ENCODE measurements at places on chromosomes 13 and 19.

DNA sequence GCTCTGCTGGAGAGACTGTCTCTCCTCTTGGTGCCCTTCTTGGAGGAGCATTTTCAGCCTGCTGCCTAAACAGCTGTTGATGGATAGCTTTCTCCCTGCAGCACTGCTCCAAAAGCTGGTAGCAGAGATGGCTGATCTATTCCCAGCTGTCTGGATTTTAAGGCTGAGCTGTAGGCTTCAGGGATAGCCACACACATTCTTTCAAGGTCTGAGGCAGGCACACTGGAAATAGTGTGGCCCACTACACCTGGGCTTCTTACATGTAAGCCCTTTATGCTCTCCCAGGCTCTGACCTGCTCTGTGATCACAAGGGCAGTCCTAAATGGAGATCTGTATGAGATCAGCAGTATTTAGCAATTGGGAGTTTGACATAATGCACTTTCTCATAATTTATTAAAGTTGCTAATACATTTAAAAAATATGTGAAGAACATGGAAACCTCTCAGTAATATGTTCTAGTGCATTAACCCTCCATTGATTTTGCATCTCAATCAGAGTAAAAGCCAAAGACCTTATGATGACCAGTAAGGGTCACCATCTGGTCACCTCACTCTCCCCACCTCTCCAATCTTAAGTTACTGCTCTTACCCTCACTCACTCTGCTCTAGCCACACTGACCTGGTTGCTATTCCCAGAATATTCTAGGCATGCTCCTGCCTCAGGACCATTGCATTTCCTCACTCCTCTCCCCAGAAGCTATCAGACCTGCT, 91.6 kb downstream of the MBNL2 start:
- no peak for DNase-seq

DNA sequence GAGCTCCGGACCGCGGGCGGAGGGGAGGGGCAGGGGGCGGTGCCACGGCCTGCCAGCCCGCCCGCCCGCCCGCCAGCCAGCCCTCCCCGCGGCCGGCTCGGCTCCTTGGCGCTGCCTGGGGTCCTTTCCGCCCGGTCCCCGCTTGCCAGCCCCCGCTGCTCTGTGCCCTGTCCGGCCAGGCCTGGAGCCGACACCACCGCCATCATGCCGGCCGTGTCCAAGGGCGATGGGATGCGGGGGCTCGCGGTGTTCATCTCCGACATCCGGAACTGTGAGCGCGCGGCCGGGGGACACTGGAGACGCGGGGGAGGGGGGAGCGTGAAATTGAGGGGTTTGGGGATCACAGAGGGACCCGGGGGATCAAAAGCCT, at the start of gene AP2A1:
Gene AP2A1 (plus strand): TSS at position 72 of the 370 bp plus-strand sequence. CDS start 133 bp downstream, at position 205.
- DNase-seq: no peak

DNA sequence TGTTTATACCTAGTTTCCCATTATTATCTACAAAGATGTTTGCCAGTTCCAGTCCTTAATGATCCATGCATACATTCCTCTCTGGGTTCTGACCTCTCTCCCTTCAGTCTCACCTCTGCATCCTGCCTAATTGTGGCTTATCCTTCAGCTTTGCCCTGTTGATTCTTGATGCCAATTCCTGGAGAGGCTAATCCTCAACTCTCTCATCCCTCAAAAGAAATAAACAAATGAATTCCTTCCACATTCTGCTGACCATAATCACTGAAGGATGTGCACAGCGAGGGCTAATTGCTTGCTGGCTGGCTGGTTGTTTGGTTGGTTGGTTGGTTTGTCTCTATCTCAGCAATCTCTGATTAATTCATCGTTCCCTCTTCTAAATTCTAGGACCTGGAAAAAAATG, 113.8 kb downstream of the IRS2 start:
- DNase-seq: no peak

GRCh38 chr13:73767191-73767741, 366.9 kb downstream of the KLF12 start:
- DNase-seq: peak; percentile 39

- DNase-seq: no peak
These were observed 717.7 kb upstream of the ATXN8OS start for GRCh38 chr13:69389899-69390298.

Data from stimulated activated naive CD4-positive, alpha-beta T cell (primary cell).